Central memory CD4-positive, alpha-beta T cell (primary cell): ENCODE measurements at places on chromosomes 5 and 9.

GRCh38 chr9:36803961-36804360 is 230.1 kb downstream of the PAX5 start:
- no peak for DNase-seq

DNA sequence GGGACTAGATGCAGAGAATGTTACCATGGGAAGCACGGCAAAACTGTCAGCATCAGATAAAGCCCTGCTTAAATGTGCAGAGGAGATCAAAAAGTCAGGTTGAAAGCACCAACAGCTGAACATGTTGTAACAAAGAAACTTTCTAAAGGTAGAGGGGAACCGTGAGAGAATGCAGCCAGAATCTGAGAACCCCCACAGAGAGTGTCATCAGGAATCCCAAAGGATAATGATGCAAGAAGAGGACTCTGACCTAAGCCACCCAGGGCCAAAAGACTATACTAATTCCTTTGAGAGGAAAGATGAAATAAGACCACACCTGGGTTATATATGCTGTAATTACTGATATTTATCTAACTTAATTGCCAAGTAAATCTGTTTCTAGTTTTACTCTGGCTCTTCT is 116.6 kb downstream of the PCSK1 start:
- DNase-seq, result no peak

DNA sequence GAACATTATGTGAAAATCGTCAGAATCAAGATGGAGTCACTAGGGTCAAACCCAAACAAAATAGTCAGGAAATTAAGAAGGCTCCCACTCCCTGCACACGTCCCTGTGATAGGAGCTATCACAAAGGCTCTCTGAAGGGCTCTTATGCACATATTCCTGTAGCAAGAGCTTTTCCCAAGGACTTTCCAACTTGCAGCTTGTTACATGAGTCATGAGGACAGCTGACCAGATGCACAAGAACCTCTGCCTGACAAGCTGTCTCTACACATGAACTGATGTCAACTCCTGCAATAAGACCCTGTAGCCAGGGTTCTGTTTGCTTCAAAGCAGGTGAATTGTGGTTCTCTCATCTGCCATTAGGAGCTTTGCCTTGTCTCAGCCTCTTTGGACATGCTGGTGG is 122.4 kb downstream of the OLFM1 start:
- DNase-seq, result no peak

GRCh38 chr5:126754609-126755008 is 22.3 kb upstream of the LMNB1 start:
- no peak for DNase-seq

DNA sequence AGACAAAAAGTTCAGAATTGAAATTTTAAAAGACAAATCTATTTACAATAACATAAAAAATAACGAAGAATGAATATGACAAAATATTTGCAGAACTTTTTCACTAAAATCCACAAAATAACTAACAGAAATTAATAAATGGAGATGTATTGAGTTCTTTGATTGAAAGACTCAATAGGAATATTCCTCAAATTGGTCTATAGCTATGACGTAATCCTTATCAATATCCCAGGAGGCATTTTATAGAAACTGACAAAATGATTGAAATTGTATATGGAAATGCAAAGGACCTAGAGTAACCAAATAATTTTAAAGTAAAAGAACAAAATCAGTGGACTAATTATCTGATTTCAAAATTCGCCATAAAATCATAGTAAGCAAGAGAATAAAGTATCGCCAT is 328.7 kb downstream of the MED10 start:
- DNase-seq, result no peak

GRCh38 chr5:170632985-170633234 is 129.1 kb downstream of the KCNIP1 start:
- DNase-seq, result peak; percentile 33

DNA sequence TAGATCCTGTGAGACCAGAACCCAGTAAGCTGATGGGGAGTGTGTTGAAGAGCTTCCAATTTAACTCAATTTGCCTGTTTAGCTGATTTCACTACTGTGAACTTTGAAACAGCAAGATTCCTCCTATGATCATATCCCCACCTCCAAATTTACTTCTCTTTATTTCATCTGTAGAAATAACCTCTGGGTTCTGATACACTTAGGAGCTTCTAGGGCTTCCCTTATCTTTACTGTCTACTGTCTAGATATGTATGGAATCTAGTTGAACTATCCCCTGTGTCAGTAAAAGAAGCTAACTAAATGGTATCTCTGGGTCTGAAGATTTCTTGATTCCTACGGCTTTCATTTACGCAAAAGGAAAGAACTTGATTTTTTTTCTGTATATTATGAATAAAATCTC is 116.8 kb downstream of the GCNT1 start:
- DNase-seq, result no peak

DNA sequence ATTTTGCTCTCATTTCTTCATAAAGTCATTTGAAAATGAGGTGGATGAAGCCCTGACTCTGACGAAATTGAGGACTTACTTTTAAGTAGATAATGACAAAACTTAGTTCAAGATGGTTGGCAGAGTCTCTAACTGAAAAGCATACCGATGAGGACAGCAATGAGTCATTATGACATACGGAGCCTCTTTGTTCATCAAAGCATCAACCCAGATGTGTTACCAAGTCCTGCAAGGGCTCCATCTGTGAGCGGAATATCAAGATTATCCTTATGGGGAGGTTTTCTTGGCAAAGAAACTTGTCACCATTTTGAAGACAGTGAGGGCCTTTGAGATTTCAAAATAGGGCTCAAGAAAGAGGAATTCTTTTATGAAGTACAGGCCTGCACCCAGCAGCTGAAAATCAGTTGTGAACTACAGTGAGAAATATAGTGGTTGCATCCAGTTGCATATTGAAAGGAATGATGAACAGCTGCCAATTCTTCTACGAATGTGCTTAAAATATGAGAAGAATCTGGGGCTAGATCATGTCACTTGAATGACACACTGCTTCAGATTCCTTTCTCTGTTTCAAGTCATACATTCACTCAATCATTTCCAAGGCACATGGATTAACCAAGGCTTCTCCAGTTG is 86.6 kb upstream of the SLC24A2 start:
- DNase-seq, result no peak

GRCh38 chr5:159337016-159337955 is 7.0 kb upstream of the IL12B start:
- DNase-seq, result peak; percentile 71

- DNase-seq, result no peak
Observed at GRCh38 chr5:16891033-16891432, 45.1 kb downstream of the MYO10 start.

DNA sequence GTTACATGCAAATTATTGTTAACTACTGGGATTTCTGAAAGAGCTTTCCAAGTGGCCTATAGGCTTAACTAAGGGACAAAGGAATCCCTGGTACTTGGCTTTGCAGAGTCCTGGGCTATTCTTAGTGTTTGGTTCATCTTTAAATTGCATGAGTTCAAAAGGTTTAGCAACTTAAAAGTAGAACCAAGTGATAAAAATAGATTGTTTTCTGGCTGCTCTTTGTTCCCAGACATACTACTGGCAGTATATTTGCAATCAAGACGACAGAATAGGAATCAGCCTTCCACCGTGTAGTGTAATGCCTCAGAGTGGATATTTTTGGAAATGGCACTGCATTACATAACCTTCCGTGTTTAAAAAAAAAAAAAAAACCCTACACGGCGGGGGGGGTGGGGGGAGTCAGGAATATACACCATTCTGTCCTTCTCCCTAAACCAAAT is 1.0 kb downstream of the NREP start:
- DNase-seq, result no peak

DNA sequence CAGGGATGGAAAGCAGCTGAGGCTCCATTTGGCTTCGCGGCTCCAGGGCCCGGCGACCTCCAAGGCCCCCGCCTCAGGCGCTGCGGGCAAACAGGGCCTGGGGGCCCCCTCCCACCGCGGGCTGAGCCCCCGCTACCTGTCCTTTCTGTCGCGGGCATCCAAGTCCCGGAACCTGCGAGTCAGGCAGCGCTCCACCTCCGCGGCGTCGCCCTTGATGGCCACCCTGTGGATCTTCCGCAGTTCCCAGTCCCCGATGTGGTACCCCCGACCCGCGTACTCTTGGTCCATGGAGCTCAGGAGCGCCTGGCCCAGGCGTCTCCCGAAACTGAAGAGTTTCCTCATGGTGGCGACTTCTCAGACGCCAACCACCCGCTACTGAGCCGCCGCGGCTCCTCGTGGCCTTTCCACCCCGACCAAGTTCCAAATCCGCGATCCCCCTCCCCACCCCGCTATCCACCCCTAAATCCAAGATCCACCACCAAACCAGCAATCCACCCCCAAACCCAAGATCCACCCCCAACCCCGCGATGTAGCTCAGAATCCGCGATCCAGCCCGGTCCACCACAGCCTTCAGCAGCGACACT is 86.5 kb upstream of the CCDC180 start:
- no peak for DNase-seq

DNA sequence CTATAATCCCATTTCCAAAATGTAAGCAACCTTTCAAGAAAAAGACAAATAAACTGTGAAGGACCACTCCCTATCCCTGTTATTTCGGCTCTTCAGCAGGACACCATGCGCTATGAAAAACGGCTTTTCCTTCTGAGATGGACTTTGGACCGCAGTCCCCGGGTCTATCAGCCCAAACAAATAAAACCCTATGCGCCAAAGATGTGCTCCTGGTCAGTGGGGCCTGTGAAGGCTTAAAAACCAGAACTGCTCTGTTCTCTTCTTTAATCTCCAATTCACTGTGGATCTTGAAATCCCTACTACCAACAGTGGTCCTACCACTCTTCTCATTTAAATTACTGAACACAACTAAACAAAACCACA is 33.3 kb downstream of the RAPGEF1 start:
- no peak for DNase-seq

- no peak for DNase-seq
Observed at GRCh38 chr5:132090107-132090506, 16.5 kb downstream of the CSF2 start.

GRCh38 chr5:56314529-56314928 is 81.4 kb upstream of the ANKRD55 start:
- DNase-seq, result no peak

DNA sequence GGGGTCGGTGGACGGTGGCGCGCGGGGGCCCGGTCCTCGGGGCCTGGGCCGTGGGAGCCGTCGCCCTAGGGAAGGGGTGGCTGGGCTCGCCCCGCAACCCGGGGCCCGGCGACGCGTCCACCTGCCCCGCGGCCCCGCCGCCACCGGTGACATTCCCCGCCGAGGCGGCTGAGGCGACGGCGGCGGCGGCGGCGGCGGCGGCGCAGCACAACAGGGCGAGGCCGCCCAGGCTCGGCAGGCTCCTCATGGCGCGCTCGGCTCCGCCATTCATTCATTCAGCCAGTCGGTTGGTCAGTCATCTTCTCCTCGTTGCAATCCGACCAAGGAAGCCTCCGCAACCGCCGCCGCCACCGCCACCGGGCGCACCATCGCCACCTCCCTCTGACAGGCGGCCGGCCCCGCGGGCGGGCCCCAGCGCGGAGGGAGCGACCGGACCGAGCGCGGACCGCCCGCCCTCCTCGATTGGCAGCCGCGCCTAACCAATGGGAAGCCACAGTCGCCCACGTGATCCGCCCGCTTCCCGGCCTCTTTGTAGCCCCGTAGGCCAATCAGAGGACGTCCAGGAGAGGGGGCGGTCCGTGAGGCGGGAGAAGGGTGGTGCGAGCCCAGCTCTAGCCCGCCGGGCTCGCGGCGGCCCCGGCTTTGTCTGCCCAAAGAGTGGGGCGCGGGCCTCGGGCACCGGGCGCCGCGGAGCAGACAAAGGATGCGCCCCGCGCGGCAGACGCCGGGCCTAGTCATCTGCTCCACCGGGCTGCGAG is at the start of gene MEGF9:
Gene MEGF9 (minus strand): TSS at position 383 of the 758 bp plus-strand sequence. CDS start 112 bp downstream, at position 271.
- DNase-seq, result peak; percentile 94

- DNase-seq, result no peak
Observed at GRCh38 chr9:32136700-32137339, 247.6 kb upstream of the ACO1 start.

DNA sequence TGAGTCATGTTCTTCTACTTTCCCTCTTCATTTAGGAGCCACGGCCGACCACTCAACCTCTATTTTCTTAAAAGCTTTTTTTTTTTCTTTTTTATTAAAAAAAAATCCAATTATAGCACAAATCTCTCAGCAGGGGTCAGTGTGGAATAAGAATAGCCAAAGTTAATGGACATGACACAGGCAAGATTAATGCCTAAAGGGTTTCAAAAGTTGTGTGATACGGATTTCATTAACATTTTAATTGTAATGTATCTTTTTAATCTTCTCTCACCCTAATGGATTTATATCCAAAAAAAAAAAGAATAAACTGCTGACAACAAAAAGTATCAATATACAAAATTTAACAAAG is 5.4 kb downstream of the NACC2 start:
- no peak for DNase-seq

DNA sequence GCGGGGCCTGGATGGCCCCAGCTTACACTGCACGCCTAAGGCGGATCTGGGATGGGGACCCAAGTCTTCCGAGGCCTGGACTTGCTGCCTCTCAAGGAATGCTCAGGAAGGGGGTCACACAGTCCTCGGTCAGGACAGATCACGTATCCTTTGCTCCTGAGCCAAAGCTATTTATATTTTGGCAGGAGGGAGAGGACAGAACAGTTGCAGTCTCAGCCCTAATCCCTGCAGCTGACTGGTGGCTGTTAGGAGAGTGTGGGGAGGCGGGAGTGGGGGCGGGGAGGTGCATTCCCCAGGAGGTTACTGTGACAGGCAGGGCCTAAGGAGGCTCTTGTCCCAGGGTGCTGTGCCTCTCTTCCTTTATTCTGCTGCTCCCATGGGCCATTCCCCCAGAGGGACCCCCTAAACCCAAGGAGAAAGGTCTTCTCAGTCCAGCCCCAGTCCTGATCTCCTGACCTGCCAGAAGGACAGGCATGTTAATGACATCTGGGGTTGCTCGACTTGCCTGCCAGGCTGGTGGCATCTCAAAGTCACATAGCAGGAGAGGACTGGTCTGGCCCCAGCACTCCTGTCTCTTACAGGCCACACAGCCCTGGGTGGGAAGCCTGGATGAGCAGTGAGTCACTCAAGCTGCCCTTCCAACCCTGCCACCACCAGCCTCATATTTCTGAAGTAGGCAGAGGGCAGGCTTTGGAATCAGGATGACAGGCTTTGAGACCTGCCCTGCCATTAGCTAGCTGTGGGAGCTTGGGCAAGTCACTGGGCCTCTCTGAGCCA is 51.9 kb downstream of the COL27A1 start:
- DNase-seq, result no peak

- DNase-seq, result no peak
Observed at GRCh38 chr9:96523374-96523773, 73.4 kb downstream of the HABP4 start.

GRCh38 chr5:132269635-132270334 is 12.3 kb downstream of the PDLIM4 start:
- no peak for DNase-seq

- no peak for DNase-seq
Observed at GRCh38 chr5:158857371-158857770, 242.3 kb downstream of the EBF1 start.

- no peak for DNase-seq
Observed at GRCh38 chr9:75914883-75915452, 24.5 kb downstream of the PCSK5 start.

- DNase-seq, result no peak
Observed at GRCh38 chr5:156178117-156178516, 148.8 kb upstream of the SGCD start.

GRCh38 chr5:7795306-7795705 is 55.6 kb downstream of the CFAP90 start:
- DNase-seq, result no peak

- no peak for DNase-seq
Observed at GRCh38 chr9:130276121-130276520, 10.6 kb downstream of the HMCN2 start.
